AG09319 (cell line): ENCODE measurements at places on chromosomes 6 and 20.

DNA sequence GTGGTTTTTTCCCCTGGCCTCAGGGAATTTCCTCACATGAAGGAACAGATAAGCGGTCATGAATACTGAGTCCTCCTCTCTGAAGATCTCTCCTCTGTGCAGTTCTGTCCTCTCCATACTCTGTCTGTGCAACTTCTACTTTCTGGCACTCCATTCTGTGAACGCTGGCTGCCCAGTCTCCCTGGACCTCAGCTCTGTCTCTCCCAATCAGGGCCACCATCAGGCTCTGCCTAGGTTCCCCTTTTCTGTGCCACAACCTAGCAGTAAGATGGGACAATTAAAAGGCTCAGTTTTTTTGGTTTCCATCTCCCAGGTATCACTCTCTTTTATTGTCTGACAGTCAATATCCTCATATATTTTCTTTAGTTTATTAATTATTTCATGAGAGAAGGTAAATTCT lies 4.8 kb upstream of the ADGB start:
- DNase-seq: no peak

GRCh38 chr6:81842254-81842653 lies 89.8 kb upstream of the TENT5A start:
- DNase-seq: no peak

DNA sequence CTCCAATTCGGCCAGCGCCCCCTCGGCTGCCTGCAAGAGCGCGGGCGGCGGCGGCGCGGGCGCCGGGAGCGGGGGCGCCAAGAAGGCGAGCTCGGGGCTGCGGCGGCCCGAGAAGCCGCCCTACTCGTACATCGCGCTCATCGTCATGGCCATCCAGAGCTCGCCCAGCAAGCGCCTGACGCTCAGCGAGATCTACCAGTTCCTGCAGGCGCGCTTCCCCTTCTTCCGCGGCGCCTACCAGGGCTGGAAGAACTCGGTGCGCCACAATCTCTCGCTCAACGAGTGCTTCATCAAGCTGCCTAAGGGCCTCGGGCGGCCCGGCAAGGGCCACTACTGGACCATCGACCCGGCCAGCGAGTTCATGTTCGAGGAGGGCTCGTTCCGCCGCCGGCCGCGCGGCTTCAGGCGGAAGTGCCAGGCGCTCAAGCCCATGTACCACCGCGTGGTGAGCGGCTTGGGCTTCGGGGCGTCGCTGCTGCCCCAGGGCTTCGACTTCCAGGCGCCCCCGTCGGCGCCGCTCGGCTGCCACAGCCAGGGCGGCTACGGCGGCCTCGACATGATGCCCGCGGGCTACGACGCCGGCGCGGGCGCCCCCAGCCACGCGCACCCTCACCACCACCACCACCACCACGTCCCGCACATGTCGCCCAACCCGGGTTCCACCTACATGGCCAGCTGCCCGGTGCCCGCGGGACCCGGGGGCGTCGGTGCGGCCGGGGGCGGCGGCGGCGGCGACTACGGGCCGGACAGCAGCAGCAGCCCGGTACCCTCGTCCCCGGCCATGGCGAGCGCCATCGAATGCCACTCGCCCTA lies 963 bp downstream of the FOXF2 start:
- no peak for DNase-seq

DNA sequence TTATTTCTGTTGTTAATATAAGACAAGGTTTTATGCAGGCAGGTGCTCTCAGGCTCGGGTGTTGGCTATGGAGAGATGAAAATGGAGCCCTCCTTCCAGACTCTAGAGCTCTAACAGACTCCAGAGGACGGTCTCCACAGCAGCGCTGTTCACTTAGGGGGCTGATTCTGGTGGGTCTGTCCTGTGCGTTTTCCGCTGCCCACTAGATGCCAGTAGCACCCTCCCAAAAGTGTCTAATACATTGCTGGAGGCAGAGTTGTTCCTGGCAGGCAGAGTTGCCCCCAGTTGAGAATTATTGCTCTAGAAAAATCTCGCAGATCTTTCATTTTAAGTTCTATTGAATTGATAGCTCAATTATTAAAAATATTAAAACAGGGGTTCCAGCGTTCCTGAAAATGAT lies 109.9 kb downstream of the MAP3K4 start:
- DNase-seq: no peak

DNA sequence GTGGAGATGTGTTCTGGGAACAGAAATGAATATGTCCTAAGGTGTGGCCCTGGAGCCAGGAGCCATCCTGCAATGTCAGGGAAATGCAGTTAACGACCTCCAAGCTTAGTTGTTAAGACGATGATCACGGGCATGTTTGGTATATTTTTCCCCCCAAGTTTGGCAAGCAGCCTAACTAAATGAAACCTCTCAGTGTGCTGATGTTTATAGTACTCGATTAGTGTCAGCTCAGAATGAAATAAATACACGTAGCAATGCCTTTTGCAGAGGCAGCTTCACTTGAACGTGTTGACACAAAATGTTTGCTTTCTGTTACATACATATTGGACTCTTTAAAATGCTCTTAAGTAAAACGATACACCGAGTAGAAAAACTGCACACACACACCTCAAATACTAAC lies 76.2 kb upstream of the OLIG3 start:
- no peak for DNase-seq

- DNase-seq: no peak
Observed at GRCh38 chr20:58691773-58692578, 624 bp upstream of the NPEPL1 start.

DNA sequence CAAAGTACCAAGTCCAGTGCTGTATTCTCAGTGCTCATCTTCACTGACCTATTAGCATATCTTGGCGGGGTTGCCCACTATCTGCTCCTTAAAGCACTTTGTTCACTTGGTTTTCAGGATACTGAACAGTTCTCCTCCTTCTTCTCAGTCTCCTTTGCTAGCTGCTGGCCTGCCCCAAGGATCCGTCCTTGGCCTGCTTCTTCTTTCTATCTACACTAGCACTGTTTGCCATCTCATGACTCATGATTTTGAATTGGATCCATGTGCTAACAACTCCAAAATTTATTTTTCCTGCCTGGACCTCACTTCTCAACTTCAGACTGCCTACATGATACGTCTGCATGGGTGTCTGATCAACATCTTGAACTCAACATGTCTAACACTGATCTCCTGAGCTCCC lies 15.5 kb downstream of the TPD52L1 start:
- DNase-seq: no peak

DNA sequence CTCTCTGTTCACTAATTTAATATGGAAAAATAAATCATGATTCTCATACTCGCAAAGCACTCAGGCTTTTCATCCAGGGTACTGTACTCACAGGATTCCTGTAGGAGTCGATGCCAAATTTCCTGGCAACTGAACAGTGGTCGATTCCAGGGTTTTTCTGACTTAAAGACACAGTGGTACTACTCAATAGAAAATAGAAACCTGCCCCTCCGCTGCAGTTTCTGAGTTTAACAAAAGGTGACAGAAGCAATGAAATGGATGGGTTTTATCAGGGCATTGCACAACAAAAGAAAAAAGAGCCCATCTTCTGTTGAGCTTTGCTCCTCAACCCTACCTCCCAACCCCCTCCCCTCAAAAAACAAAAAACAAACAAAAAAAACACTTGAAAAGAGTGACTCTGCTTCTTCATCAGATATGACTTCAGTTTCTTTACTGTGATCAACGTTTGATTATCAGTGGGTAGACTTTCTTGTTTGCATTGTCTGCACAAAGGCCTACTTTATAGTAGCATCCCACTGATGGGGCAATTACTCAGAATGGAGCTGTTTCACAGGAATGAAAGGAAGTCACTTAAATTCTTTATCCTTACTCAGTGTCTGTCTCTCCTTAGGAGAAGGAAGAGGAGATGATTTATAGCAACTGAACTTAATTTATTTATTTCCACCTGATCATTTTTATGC lies 96.2 kb upstream of the FOXO3 start:
- no peak for DNase-seq

DNA sequence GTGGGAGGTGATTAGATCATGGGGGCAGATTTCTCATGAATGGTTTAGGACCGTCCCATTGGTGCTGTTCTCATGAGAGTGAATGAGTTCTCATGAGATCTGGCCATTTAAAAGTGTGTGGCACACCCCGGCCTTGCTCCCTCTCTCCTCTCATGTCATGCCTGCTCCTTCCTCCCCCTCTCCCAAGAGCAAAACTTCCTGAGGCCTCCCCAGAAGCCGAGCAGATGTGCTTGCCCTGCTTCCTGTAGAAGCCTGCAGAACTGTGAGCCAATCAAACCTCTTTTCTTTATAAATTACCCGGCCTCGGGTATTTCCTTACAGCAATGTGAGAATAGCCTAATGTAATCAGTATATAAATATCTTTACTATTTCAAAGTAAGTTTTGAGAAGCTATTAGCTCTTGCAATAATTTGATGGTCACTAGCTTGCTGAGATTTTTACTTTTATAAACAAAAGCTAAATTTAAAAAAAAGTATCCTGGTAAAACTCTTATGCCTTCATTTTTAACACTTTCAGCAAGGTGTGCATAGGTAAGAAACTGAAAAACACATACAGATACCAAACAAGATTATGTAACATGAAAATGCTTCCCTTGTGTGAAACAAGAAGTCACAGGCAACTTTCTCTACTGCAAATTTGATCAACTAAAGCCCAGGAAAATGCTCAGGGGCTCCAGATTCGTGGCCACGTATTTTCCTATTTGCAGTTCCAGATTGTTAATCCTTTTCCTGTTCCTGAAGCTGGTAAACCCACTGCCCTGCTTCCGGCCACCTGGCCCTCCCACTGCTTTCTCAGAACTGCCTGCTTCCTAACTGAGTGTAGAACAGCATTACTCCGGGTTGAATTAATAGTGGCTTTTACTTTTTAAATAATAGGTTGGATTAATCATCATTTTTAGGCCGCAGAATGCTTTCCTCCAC lies 395.1 kb upstream of the CNR1 start:
- DNase-seq: no peak

DNA sequence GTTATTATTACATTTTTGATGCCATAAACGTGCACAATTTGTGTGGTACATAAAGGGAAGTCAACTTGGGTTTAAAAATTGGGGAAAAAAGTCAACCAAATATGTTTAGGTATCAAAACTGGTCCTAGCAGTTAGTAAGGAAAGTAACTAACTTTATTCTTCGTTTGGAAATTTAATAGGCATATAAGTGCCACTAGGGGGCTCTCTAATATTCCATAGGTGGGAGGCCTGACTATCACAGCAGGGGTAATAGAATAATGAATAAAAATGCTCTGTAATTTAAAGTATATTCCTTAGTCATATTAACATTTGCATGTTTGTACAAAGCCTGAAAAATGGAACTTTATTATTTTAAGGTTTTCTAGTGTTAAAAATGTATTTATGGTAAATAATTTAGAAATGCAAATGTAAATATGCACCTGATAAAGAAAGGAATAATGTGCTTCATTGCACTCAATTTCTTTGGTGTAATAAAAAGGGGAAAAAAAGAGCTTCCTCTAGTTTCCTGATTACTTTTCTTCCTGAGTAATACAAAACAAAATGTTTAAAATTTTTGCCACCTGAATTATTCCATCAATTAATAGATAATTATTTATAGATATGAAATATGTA lies 125.7 kb upstream of the HDAC2 start:
- no peak for DNase-seq

GRCh38 chr6:102229271-102229670 lies 835.8 kb downstream of the GRIK2 start:
- no peak for DNase-seq

DNA sequence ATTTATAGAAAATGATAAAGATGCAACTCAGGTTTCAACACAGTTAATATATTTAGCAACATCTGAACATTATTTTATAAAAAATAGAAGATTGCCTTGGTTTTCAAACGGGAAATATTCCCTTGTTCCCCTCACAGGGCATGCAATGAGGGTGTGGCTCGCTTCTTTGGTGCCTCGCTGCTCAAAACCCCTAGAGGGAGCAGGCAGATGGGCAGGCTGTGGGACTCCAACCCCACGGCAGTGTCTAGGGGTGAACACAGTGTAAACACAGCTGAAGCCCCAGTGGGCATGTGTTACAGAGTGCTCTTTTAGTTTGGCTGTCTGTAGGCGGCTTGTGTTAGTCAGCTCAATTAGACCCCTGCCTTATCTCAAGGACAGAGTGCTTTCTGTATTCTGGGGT lies 560.8 kb upstream of the IMPG1 start:
- DNase-seq: no peak

DNA sequence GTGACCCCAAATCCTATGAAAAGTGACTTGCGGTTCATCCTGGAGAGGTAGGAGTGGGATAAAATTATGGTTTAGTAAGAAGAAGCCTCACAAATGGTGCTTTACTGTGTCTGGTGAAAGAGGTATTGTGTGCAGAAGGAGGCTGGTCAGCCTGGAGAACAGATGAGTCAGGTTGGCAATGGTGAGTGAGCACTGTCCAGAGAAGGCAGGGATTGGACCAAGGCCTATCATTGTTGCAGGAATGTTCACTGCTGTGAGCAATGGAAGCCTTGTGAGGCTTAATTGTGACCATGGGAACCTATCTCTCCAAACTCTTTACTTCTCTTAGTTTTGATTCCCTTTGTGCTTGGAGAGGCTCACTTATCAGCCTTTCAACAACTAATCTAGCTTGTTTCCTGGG lies 89.0 kb upstream of the KCNK16 start:
- DNase-seq: no peak

GRCh38 chr6:39074486-39074885 lies 25.9 kb downstream of the GLP1R start:
- no peak for DNase-seq

- DNase-seq: no peak
Observed at GRCh38 chr20:32896521-32897280, 38.0 kb downstream of the EFCAB8 start.

GRCh38 chr6:46865221-46865620 lies 56.5 kb downstream of the ADGRF5 start:
- no peak for DNase-seq

GRCh38 chr6:28002161-28002560 lies 45.1 kb downstream of the OR2B6 start:
- no peak for DNase-seq

DNA sequence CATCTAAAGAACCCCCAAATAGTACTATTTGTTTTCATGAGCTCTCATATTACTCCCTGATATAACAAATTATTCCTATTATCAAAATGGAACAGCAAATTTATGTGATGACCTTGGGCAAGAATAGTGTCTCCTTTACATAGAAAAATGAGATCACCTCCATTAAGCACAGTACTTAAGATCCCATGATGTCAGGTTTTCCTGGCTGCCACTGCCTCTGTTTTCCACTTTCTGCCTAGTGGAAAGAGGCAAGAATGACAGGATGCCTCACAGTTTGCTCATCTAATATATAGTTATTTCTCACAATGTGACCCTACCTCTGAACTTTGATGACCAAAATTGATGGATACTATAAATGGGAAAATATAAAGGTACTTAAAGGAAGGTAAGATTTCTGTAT lies 260.1 kb upstream of the SGK1 start:
- DNase-seq: no peak

GRCh38 chr6:147507162-147508041 lies 1.1 kb upstream of the SAMD5 start:
- no peak for DNase-seq

DNA sequence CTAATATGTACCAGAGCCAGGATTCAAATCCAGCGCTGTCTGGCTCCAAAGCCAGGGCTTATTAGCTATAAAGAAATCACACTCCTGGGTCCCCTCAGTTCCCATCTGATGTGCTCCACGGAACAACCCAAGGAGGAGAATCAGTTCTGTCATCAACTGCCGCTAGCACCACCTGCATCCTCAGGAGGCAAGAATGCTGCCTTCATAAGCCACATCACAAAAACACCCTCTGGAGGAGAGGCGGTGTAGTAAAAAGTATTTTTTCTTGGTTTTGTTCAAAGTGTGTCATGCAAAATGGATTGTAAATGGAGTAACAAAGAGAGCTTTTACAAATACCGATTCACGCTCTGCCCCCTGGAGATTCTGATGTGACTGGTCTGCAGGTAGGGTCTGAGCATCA lies 57.1 kb downstream of the TNFRSF21 start:
- DNase-seq: no peak

- DNase-seq: no peak
Observed at GRCh38 chr6:35397806-35398418, 54.2 kb upstream of the FANCE start.
